ENCODE measurements at places on chromosomes 1 and 21.

- DNase-seq, result no peak
Observed at GRCh38 chr1:92599184-92599583, 112.5 kb upstream of the GFI1 start.

DNA sequence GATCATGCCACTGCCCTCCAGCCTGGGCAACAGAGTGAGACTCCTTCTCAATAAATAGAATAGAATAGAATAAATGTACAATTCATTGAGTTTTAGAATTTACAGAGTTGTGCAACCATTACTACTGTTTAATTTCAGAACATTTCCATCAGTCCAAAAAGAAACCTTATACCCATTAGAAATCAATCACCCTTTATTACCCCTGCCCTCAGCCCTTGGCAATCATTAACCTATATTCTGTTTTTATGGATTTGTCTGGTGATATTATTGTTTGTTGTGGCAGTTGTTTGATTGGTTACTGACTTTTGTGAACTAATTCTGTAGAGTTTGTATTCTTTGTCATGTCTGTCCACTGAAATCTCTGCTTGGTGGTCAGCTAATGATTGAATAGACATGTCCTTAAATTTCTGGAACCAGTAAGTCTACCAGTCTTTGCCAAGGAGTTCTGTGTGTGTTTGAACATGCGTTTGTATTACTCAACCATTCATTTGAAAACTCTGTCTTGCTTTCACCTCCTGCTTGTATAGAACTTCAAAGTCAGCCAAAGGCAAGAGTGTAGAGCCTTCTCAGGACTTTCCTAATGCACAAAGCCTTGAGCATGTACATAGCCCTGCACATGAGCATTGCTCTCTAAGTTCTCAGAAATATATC is 208.8 kb downstream of the GPR52 start:
- no peak for DNase-seq

GRCh38 chr1:68293122-68293521 is 60.8 kb upstream of the WLS start:
- DNase-seq, result no peak

DNA sequence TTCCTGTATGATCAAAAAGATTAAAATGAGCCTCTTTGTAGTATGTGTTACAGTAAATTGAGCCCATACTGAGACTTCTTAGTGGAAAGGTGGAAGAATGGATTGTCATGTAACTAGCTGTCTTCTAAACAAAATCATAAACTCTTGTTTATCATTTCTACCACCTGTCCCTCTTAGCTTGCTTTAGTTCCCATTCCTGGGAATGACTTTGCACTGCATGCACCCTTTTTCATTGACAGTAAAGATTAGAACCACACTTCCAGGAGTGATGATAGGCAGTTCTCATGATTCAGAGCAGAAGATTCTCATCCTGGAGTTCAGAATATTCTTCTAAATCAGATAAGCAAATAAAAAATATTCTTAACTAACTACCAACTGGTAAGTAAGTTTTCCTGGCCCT is 28.0 kb downstream of the DENND2D start:
- DNase-seq, result no peak

All from activated gamma-delta T cell treated with Interleukin-2 at 50 U/mL for 16 hours (primary cell).